Fibroblast of upper back skin (primary cell): ENCODE measurements at places on chromosomes 2 and 18.

DNA sequence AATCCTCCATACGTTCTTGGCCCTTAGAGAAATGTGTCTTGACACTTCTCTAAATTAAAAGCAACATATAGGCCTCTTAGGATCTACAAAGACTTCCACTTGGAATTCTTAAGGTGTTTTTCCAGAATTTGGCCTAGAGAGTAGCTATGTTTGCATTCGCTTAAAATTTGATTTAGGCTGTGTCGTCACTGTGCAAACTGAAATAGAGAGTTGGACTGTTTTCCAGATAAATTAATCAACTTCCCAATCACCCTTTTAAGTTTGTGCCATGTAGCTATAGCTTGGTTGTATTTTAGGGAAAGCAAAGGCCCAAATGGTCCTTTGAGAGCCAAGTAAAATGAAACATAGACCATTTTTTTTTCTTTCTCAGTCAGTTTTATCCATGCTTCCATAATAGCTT lies 128.6 kb upstream of the RASGRP3 start:
- no peak for DNase-seq

GRCh38 chr18:74276609-74277008 lies 15.2 kb downstream of the CYB5A start:
- no peak for DNase-seq

GRCh38 chr18:10374636-10375293 lies 79.7 kb upstream of the APCDD1 start:
- DNase-seq, result peak; percentile 24

- DNase-seq, result no peak
Observed at GRCh38 chr2:69634196-69634821, 9.2 kb downstream of the AAK1 start.

DNA sequence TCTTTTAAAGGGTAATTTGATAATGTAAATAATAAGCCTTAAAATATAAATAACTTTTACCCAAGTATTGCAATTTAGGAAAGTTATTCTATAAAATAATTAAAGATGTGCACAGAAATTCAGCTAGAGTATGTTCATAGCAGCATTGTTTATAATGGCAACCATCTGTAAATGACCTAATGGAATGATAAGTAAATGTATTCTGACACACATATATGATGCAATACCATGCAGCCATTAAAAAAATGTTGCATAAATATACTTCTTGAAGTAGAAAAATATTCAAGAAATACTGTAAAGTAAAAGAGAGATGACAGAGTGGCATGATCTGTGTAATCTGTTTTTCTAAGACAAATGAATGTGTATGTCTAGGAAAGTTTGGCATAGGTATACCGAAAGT lies 545.7 kb downstream of the ZEB2 start:
- peak; percentile 55 for DNase-seq

GRCh38 chr2:677056-677958 lies at the start of gene TMEM18:
TSS of gene TMEM18 (minus strand) at chr2:677406. CDS start at chr2:677345, 61 bp downstream.
- peak; percentile 99 for DNase-seq

- DNase-seq, result no peak
Observed at GRCh38 chr2:62789518-62789917, 84.0 kb downstream of the EHBP1 start.

DNA sequence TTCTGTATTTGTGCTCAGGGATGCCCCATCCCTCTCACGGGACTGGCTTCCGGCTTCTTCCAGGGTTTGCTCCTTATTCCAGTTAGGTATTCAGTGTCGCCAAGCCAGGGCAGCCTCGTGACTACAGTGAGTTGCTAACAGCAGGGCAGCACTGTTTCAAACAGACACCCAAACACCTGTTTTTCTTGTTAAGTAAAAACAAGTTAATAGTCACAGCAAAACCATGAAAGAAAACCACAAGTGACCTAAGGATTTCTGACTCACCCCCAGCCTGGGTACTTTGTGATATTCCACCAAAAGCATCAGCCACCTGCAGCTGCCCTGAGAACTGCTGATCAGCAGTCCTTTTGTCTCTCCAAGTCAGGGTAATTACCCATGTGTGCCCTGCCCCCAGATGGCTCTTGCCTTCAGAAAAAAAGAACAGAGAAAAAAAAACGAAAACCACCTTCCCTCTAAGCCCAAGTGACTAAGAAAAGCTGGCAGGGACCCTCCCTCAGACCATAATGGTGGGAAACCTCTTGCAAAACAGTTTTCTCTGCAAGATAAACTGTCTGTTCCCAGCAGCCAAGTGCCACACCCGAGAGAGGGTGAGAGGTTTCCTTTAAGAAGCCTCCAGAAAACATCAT lies 178.2 kb downstream of the ANAPC1 start:
- DNase-seq, result peak; percentile 69

GRCh38 chr2:152166633-152167032 lies 8.9 kb downstream of the STAM2 start:
- no peak for DNase-seq

GRCh38 chr2:185833864-185834263 lies 95.3 kb downstream of the FSIP2 start:
- DNase-seq, result no peak

GRCh38 chr2:10529611-10530010 lies 81.5 kb upstream of the ODC1 start:
- no peak for DNase-seq

- no peak for DNase-seq
Observed at GRCh38 chr18:69945220-69946114, 2.2 kb downstream of the CD226 start.

- no peak for DNase-seq
Observed at GRCh38 chr2:38492042-38492615, 110.6 kb downstream of the HNRNPLL start.

DNA sequence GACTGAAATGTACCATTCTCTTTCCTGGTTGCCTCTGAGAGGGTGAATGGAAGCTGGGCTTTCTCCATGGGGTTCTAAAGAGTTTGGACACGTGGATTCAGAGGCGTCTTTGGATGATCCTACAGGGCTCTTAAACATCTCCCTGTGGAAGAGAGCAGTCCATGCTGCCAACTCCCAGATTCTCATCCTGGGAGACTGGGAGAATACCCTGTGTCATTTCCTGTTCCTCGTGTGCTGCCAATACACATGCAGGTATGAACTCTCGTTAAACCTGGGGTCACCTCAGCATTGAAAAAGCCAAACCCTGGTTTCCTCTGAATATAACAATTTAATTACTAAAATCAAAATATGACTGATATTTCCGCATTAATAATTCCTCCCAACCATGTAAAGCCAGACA lies 73.3 kb upstream of the NT5C1B start:
- DNase-seq, result no peak

- no peak for DNase-seq
Observed at GRCh38 chr18:74184875-74185274, 36.6 kb downstream of the TIMM21 start.

- DNase-seq, result no peak
Observed at GRCh38 chr2:240963065-240963867, 35.2 kb upstream of the SNED1 start.

DNA sequence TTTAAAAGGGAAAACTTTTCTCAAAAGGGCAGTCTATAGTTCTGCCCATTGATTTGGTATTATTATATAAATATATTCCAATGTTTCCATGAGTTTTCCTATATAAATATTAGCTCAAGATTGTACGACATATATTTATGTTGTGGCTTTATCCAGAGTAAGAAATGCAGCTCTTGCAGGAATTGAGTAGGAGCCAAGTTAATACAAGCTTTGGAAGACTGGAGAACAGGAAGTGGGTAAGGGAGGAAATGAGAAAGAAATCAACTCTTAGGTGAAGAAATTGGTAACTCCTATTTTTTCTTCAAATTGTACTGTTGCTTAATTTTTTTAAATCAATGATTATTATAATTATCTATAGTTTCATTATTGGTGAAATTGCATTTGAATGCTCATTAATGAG lies 105.4 kb upstream of the FAM117B start:
- DNase-seq, result peak; percentile 77

GRCh38 chr2:143121079-143121478 lies 8.1 kb upstream of the ARHGAP15 start:
- no peak for DNase-seq

DNA sequence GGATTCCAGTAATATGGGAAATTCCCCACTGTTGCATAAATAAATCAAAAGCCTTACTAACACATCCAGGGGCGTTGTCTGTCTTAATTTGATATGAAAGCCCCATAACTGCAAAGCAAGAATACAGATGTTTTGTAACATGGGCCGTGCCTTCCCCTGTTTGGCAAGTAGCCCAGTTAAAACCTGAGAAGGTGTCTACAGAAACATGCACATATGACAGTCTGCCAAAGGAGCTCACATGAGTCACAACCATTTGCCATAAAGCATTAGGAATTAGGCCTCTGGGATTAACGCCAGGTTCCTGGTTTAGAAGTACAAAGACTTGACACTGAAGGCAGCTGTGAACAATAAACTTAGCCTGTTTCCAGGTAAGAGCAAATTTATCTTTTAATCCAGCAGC lies 43.1 kb upstream of the LONRF2 start:
- DNase-seq, result peak; percentile 92

DNA sequence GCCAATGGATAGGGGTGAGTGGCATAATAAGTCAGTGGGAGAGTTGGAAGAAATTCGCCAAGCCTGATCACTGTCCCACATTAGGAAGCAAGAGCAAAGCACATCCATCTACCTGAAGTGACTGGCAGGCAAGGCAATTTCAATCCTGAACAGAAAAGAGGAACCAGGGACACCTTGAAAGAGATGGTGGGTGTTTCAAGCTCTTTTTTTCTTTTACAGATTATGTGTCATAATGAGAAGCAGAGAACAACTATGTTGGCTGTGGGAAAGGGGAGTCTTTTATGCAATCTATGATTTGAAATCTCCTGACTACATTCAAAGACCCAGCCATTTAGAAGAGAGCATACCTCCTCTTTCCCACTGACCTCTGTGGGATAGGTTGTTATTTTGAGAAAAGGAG lies 63.5 kb downstream of the TGIF1 start:
- DNase-seq, result no peak

GRCh38 chr2:58666323-58666970 lies 425.3 kb upstream of the FANCL start:
- DNase-seq, result no peak

- no peak for DNase-seq
Observed at GRCh38 chr18:32126538-32126937, 34.9 kb downstream of the RNF138 start.

DNA sequence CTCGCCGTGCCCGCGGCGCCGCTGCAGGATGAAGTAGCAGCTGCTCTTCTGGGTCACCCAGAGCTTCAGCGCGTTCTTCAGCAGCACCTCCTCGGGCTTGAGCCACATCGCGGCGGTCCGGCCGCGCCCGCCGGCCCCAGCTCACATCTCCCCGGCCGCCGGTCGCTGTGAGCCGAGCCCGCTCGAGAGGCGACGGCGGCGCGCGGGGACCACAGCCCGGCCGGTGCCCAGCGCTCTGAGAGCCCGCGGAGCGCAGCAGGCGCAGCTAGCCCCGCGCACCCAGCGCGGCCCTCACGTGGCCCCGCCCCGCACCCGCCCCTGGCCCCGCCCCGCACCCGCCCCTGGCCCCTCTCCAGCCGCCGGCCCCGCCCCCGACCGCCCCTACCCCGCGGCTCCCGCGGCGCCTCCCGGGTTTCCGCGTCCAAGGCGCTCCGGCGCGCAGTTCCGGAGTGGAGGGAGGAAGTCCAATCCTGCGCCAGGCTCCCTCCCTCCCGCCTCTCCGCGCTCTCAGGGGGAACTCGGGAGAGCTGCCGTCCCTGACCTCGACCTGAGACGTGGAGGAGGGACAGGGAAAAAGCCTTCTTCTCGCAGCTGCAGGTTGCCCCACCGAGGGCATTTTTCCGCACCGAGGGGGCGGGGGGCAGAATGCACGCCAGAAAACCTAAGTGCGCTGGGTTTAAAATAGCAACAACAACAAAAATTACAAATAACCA lies at the start of gene TBC1D8:
Gene TBC1D8 (minus strand): TSS at position 237 of the 713 bp plus-strand sequence. CDS start 129 bp downstream, at position 108.
- DNase-seq, result peak; percentile 81

- DNase-seq, result no peak
Observed at GRCh38 chr18:51437280-51438271, 240.1 kb upstream of the MEX3C start.

GRCh38 chr2:124269348-124269747 lies 244.3 kb downstream of the CNTNAP5 start:
- DNase-seq, result no peak

DNA sequence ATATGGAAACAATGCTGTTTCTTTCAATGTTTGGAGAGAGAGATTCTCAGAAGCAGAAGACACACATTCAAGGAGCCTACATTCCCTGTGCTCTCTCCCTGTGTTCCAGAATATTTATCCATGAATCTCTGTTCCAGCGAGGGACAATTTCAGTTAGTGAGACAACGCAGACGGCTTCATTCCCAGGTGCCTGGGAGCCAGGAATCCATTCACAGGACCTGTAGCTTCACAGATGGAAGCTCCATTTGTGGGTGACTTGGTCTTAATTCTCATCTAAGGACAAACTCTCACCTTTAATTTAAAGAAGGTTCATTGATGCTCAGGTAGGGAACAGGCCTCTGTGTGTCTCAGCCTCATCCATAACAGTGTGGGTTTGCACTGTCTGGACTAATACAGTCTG lies 1156.6 kb downstream of the RPIA start:
- DNase-seq, result no peak

DNA sequence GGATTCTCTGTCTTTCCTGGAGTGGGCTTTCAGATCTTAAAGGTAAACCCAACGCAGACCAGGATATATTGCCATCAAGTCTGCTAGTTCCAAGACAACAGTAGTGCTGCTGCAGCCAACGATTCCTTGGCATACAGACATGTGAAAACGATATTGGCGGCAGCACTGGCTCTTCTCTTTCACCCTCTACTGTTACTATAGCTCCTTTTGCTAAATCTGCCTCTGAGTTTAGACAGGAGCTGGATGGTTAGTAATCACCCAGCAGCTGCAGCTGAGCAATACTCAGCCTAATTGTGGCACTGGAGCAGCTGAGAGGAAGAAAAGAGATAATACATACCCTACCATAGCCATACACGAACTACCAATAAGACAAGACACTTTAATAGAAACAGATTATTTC lies 4.0 kb downstream of the YES1 start:
- DNase-seq, result no peak

- DNase-seq, result peak; percentile 82
Observed at GRCh38 chr2:67604360-67604759, 207.2 kb downstream of the ETAA1 start.

GRCh38 chr2:160582081-160582480 lies 88.5 kb upstream of the RBMS1 start:
- DNase-seq, result no peak

- DNase-seq, result peak; percentile 22
Observed at GRCh38 chr2:47265751-47266231, 110.7 kb upstream of the STPG4 start.
